ENCODE measurements at places on chromosomes 3 and 15. TPM values are rescaled to one million over a fixed set of nuclear protein-coding genes. Genes with fewer than 3 reads are reported as not detected.
A peak's percentile ranks its signal among the peaks of the same experiment; 100 is the strongest.

Gene BMF
- 13.2 TPM for total RNA-seq

Gene CADM2
- 10.0 TPM for total RNA-seq

Gene GOLGA6L6
- not detected for total RNA-seq

Gene FGD5
- total RNA-seq, result 7.8 TPM

Gene LMAN1L
- not detected for total RNA-seq

DNA sequence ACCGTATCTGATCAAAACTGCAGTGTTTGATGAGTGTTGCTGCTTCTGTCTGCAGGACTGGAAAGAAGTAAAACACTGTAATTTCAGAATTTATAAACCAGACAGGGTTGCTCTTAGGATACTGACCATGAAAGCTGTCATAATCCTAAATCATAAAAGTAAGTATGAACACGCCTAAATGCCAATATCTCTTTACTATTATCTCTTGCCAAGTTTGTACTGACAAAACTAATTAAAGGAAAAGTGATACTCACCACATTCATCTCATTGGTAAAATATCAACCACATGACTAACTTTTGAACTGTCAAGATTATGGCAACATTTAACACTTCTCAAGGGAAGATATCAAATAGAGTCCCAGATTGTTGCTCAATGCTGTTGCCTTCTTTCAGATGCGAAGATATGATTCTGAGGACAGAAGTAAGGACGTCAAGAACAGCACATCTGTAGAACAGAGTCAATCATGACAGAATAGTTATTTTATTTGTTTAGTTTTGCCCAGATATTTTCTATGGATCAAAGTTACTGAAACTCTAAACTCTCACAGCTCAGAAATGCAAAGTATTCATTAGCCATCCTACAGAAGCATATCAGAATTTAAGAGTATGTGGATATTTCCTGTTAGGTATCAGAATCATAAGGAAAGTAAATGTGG, 61.4 kb upstream of the COL8A1 start:
- no peak for DNase-seq

- no peak for DNase-seq
Measured at GRCh38 chr15:68057034-68057433, 2.9 kb downstream of the PIAS1 start.

DNA sequence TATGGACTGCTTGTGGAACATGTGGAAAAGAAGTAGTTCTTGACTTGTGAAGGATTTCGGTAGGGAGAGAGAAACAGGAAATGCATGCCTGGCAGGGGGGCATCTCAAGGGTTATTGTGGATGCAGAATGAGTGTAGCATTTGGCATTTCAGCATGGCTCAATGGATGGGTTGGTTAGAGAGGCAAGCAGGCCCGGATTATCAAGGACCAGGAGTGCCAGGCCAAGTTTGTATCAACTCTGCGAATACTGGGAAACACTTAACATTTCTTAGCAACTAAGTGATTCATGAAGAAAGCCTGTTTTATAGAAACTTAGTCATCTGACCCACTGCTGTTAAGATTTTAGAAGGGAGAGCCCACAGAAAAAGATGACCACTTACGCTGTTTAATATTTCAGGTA, 33.6 kb downstream of the KIF15 start:
- peak; percentile 29 for DNase-seq

GRCh38 chr15:26073430-26074333, 210.6 kb upstream of the ATP10A start:
- no peak for DNase-seq

DNA sequence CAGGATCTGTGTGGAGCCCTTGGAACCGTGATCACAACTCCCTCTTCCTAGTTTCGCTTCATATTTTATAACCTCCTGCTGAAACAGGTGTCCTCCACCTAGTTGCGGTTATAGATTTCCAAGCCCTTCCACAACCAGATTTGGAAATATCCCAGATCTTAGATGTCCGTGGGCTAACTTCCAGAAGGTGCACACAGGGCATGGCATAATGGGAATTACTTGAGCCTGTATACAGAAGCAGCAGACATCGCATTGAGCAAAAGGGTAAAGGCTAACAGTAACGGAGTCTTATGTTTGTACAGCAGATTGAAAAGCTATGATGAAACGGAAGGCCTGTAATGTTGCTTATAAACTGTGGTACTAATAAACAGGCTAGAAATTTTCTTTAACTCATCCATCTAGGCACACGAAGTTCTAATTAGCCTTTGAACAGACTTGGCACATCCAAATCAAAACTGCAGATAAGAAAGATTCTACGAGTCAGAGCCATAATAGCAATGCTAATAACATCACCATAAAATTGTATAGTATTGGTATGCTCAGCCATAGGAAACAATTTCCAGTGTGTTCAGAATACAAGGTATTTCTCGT, 1.2 kb upstream of the USF3 start:
- no peak for DNase-seq

DNA sequence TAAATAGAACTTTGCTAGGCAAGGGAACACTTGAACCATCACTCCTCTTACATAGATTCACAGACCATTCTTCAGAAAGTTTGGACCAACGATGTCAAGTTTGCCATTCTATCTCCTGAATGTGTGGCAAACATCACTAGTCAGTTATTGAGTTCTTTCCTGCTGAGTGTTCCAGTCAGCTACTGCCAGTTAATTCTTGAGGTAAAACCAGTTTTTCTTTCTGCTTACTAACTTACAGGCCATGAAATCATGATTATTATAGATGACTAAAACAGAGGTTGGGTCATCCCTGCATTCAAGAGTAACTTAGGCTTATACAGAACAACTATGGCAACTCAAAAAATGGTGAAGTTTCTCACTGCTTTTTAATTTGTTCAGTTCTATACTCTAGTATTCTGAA, 88.2 kb downstream of the AP4E1 start:
- no peak for DNase-seq

GRCh38 chr15:77018796-77019505, 24.0 kb downstream of the PSTPIP1 start:
- no peak for DNase-seq

GRCh38 chr3:113079218-113079961, 88.6 kb downstream of the GTPBP8 start:
- no peak for DNase-seq

DNA sequence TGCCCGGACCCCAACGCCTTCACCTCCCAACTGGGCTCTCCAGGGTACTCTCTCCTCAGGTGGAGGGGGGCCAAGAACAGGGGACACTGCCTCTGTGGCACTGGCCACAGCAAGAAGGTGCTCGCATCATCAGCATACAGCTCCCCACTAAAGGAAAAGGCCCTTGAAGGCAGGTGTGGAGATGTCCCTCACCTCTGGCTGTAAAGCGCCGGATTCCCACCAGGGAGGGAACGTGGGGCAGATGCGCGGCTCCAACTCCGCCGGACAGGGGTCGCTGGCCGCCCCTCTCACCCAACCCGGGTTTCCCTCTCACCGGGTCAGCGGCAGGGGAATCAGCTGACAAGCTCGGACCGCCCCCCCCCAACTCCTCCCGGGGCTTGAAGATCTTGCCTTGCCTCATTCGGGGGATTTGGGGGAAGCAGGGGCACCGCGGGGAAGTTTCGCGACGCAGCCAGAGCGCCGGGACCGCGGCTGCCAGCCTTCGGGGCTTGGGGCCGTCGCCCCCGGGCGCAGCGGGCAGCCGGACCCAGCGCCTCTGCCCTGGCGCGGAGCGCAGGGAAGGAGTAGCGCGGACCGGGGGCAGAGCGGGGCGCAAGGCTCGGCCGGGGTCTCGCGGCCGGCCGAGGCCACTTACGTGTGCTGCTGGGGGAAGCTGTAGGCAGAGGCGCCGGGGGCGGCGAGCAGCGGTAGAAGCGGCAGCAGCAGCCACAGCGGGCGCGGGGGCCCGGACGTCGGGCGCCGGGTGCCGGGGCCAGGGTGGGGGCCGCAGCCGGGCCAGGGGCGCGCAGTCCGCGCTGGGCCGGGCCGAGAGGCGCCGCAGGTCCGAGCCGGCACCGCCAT, 630 bp downstream of the CACNA2D2 start:
- DNase-seq, result peak; percentile 51

GRCh38 chr3:63874769-63875168, 11.1 kb downstream of the ATXN7 start:
- no peak for DNase-seq

DNA sequence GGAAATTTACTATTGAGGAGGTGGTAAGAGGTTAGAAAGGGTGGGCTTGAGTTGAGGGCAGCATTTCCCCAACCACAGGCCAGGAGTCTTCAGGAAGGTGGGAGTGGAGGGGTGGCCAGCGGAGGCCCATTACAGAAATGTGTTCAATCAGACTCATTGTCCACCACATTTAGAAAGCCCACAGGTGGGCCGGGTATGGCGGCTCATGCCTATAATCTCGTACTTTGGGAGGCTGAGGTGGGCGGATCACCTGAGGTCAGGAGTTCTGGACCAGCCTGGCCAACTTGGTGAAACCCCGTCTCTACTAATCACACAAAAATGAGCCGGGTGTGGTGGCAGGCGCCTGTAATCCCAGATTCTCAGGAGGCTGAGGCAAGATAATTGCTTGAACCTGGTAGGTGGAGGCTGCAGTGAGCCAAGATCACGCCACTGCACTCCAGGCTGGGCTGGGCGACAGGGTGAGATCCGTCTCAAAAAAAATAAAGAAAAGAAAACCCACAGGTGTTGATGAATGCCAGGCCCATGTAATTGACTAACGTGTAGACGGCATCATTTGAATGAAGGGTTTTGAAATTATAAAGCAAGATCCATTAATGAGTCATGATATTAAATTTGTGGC, 12.2 kb upstream of the SYNM start:
- DNase-seq, result no peak

GRCh38 chr3:111769992-111770352, 89.1 kb upstream of the PHLDB2 start:
- DNase-seq, result no peak

DNA sequence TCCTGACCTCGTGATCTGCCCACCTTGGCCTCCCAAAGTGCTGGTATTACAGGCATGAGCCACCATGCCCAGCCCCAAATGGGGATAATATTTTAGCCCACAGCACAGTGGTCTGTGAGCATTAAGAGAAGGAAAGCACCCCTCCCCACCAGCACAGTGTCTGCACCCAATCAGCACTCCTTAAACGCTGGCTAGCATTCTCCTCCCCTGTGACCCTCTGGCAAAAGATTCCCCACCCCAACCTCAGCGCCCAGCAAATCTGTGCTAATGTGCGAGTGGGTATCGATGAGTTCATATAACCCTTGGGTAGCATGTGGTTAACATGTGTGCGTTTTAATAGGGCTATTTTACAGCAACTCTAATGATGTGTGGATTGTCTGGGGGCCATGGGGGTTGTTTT, 18.3 kb upstream of the EPHB3 start:
- DNase-seq, result peak; percentile 26

DNA sequence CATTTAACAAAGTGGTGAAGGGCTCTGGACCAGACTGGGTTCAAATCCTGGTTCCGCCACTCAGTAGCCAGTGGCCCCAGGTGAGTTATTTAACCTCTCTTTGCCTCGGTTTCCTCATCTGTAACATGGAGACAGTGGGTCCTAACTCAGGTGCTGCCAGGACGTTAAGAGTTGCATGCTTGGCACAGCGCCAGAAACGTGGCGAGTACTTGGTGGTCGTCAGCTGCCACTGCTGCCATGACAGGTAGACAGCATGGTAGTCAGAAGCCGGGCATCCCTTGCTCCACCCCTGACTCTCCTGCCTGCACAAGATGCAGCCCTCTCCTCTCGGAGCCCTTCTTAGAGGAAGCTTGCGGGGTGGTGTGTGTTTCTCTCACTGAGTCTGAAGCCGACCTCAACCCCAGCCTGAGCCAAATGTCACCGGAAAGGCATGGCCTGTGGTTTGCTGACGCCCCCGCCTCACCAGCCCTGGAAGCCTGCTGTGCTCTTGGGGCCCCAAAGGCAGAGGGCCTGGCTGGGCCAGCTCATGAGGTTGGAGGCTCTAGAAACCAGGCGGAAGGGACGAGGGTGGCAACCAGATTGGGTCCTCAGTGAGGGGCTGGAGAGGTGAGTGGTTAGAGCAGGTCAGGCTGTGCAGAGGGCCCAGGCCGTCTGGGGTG, 160.8 kb upstream of the TLE3 start:
- DNase-seq, result no peak

GRCh38 chr15:91541286-91541685, 312.2 kb upstream of the SLCO3A1 start:
- no peak for DNase-seq

- no peak for DNase-seq
Measured at GRCh38 chr3:9778143-9779074, 8.7 kb upstream of the CAMK1 start.

- DNase-seq, result no peak
Measured at GRCh38 chr3:163562625-163563024, 1515.7 kb downstream of the SI start.

- no peak for DNase-seq
Measured at GRCh38 chr15:70142072-70142321, 44.3 kb upstream of the TLE3 start.

DNA sequence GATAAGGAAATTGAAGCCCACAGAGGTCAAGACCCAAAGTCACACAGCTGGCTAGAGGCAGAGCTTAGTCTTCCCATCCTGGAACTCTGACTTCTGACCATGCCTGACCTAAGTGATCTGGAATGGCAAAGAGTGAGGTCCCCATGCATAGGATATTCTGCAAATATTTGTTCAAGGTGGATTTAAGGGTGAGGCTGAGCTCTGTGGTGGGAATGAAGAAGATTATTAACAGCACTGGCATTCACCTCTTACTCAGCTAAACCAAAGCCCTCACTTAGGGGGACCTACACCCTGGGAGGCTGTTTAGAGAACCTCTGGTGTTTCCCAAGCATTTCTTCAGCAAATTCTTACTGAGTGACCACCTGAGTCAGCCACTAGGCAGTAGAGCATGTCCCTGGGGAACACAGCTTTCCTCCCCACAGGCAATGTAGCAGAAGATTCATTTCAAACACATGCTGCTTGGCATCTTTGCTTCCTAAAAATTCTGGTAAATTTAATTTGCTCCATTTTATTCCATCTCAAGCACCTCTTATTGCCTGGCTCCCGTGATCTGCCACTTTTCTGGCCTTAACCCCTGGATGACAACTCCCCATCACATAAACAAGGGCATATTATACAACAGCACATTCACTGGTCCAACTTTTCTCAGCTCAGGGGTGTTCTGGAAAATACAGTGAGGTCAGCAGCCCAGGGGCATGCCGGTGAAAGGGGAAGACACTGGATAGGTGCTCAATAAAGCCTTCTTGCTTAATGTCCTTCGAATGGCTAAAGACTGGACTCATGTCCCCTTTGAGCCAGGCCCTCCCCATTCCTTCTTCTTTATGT, 176.0 kb downstream of the ABHD5 start:
- DNase-seq, result no peak

GRCh38 chr3:168847291-168847883, 751.7 kb upstream of the GOLIM4 start:
- no peak for DNase-seq

DNA sequence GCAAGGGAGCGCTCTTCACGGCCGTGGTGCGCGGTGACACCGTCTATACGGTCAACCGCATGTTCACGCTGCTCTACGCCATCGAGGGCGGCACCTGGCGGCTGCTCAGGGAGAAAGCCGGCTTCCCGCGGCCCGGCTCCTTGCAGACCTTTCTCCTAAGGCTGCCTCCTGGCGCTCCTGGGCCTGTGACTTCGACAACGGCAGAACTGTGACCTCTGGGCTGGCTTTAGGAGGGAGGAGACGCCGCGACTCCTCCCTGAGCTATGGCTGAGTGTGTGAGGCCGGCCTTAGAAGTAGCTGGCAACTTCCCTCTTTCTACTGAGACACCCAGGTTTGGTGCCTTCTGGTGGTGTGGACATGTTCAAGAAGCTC, 1.4 kb downstream of the KBTBD13 start:
- peak; percentile 94 for DNase-seq

GRCh38 chr3:184259878-184260723, 1.3 kb downstream of the CAMK2N2 start:
- DNase-seq, result no peak

GRCh38 chr3:70358978-70359580, 46.6 kb upstream of the MDFIC2 start:
- no peak for DNase-seq

GRCh38 chr3:131630097-131630496, 127.3 kb upstream of the MRPL3 start:
- no peak for DNase-seq
